ENCODE measurements at places on chromosomes 7 and 10.

GRCh38 chr10:76333796-76334195, 902.4 kb downstream of the LRMDA start:
- DNase-seq, result no peak

- DNase-seq, result no peak
These were observed 36.3 kb upstream of the SH2D4B start for GRCh38 chr10:80501381-80501912.

DNA sequence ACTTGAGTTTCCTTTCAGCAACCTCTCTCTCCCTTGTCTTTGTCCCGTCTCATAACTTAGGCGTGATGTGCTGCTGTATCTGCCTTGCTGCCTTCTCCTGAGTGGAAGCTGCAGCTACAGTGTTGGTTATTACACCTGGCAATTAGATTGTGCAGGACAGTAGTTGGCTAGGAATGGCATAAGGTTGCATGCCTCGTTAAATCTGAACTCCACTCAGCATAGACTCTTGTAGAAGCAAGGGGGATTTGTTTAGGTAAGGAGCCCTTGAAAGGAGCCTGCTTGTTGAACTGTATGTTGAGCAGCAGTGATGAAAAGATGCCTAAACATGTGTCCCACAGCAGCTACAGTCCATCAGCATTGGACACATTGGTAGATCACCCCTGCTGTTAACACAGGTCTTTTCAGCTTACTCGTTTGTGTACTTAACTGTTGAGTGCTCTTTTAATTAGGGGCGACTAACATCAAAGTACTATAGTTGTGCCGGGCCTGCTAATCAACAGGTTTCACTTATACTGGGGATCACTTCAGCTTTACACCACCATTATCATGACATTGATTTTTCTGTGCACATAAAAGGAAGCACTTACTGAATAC, 225.0 kb downstream of the AUTS2 start:
- no peak for DNase-seq

DNA sequence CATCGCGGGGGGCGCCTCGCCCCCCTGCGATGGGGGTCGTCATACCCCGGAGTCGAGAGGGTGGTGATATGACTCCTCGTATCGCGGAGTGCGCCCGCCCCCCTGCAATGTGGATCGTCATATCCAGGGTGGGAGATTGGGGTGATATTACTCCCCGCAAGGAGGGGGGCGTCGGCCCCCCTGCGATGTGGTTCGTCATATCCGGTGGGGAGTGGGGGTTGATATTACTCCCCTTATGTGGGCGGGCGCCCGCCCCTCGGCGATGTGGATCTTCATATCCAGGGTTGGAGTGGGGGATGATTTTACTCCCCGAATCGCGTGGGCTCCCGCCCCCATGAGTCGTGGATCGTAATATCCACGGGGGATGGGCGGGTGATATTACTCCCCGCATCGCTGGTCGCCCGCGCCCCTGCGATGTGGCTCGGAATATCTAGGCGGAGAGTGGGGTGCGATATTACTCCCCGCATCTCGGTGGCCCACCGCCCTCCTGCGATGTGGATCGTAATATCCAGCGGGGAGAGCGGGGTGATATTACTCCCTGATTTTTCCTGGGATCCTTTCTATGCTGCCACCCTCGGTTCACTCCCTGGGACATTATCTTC, 36.9 kb downstream of the MEIG1 start:
- DNase-seq, result no peak

DNA sequence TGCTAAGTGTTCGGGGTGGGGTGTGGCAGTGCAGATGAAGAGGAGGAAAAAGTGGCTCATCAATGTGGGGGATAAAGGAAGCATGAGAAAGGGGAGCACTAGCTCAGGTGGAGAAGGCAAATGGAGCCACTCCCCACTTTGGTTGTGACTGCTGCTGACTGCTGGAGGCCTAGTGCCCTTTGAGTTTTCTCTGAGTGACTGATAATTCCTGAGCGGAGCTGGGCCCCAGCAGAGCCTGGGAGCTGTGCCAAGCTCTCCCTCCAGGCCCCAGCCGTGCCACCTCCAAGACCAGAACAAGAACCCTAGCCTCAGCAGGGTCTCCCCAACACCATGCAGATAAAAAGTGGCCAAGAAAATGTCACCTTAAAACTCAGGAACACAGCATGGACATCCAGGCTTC, 9.7 kb upstream of the RASSF4 start:
- DNase-seq, result peak; percentile 38

- DNase-seq, result no peak
These were observed 42.4 kb downstream of the PROSER2 start for GRCh38 chr10:11865561-11865960.

DNA sequence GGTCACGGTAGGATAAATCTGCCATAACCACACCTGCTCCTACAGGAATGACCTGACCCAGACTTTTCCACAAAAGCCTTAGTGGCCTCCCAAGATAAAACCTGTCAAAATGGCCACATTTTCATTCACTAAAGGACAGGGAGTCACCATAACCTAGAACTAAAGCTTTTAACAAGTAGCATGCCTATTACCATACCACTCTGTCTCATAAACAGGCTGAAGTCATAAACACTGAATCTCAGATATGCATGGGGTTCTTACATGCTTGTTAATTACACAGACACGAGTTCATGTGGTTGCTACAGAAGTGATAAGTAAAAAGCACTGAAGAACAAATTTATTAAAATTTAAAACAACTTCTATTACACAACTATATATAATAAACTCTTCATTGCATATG, 56.0 kb downstream of the HIPK2 start:
- no peak for DNase-seq

GRCh38 chr7:21146642-21147423, 281.1 kb upstream of the SP4 start:
- no peak for DNase-seq

DNA sequence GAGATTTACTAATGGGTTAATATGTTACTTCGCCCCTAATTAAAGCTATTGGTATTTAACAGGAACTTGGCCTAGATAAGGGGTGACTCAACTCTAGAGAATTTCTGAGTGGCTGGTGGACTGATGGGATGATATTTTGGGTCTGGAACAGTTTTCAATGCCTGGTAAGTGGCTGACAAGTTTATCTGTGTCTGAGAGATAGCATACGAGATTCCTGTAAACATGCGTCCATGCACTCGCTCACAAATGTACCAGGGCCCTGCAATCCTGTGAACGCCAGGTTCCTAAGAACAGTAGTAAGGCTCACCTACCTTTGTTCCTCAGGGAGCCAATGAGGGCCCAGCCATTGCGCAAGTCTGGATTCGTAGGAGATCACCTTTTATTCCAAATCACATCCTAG, 683.8 kb upstream of the ANKRD30A start:
- no peak for DNase-seq

DNA sequence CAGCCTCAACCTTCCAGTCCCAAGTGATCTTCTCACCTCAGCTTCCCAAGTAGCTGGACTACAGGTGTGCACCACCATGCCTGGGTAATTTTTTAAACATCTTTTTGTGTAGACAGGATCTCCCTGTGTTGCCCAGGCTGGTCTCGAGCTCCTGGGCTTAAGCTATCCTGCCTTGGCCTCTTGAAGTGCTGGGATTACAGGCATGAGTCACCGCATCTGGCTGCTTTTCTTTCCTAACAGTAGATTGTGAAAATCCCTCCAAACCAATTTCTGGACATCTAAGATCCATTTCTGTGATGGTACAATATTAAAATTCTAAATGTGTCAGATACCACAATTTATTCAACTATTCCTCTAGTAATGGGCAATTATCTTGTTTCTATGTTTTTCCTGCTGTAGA, 38.7 kb downstream of the RAB18 start:
- no peak for DNase-seq

- no peak for DNase-seq
These were observed 654.6 kb downstream of the TNS3 start for GRCh38 chr7:46927131-46927810.

GRCh38 chr7:92790992-92791391, 45.4 kb downstream of the CDK6 start:
- no peak for DNase-seq

DNA sequence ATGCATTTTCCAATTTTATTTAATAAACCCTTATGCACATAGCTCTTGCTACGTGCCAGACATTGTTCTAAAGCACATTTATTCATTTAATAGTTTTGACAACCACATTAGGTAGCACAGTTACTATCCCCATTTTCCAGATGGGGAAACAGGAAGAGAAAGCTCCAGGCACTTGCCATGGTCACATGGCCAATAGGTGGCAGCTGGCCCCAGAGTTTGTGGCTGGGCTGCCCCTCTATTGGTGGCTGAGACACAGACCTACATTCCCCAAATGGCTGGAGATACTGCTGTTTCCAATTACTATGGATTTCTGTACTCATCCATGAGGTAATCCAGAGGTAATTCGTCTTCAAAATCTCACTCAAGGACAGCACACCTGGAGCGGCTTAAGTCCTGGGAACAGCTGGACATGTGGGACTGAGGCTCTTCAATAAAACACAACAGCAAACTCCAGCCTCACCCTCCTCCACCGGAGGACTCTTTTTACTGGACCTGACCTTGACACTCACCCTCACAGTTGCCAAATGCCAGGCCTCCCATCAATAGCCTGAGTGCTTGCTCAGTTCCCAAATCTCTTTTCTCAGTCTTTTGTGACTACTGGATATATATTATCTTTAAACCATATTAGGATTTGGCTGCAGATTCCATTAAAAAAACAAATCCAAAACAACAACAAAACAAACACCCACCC, 106.1 kb downstream of the CLEC2L start:
- DNase-seq, result no peak

- no peak for DNase-seq
These were observed 3.4 kb upstream of the VOPP1 start for GRCh38 chr7:55575733-55576132.

- DNase-seq, result no peak
These were observed 226.0 kb downstream of the CELF2 start for GRCh38 chr10:11243425-11244222.

- DNase-seq, result no peak
These were observed 227.8 kb downstream of the DNAJB6 start for GRCh38 chr7:157564517-157565177.

DNA sequence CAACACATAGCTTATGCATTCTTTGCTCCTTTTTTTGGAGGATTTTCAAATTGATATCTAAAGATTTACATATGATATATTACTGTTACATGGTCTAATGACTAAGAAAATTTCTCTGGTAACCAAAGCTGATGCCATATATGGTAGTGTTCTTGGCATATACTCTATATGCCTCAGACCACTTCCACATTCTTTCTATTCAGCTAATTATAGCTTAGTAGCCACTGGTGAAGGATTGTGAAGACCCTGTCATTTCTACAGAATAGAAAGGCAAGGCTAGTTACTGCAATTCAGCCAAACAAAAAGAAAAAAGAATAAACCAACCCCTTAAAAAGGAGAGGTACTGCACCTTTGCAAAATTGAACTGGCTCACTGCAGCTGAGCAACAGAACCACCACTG, 3.7 kb downstream of the PURB start:
- DNase-seq, result no peak

DNA sequence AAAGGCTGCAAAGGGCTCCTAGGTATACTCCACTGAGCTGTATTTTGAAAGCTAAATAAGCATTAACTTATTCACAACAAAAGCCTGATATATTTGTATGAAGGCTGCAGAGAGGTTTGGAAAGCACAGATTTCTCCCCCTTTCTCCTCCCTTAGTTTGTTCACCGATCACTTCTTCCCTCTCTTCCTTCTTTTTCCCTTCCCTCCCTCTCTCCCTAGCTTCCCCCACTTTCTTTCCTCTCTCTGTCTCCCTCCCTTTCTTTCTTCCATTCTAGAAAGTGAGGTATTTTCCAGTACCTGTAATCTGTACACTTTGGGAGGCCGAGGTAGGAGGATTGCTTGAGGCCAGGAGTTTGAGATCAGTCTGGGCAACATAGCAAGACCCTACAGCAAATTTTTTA, 62.1 kb downstream of the HHEX start:
- DNase-seq, result no peak
